Hepatocyte (in vitro differentiated cells): ENCODE measurements at places on chromosomes 13 and 19.

GRCh38 chr13:23433171-23434153 is at the start of gene SACS:
SACS (minus strand) TSS chr13:23433702; CDS start chr13:23411239, 22,463 bp downstream.
- DNase-seq = peak; percentile 45
- H3K36me3 ChIP-seq = no peaks in the 10 kb centered on the region
- no peaks in the 10 kb centered on the region for H3K27me3 ChIP-seq
- peak within 1 kb of the TSS; percentile 73 for H3K4me3 ChIP-seq
- H3K4me1 ChIP-seq = peaks cover 4% of the 10 kb centered on the region

GRCh38 chr13:76672420-76672819 is 213.8 kb downstream of the KCTD12 start:
- no peaks in the 10 kb centered on the region for H3K27me3 ChIP-seq
- H3K4me1 ChIP-seq = peaks cover 5% of the 10 kb centered on the region
- no peak overlapping the region for H3K27ac ChIP-seq

GRCh38 chr13:97435794-97436193 is 1.8 kb downstream of the RAP2A start:
- DNase-seq = no peak
- no peaks in the 10 kb centered on the region for H3K36me3 ChIP-seq
- H3K4me1 ChIP-seq = peaks cover 13% of the 10 kb centered on the region

GRCh38 chr19:39474139-39474620 is 6.5 kb upstream of the TIMM50 start:
- H3K36me3 ChIP-seq = no peaks in the 10 kb centered on the region
- no peaks in the 10 kb centered on the region for H3K27me3 ChIP-seq
- H3K27ac ChIP-seq = no peak overlapping the region
- no peak overlapping the region for H3K4me3 ChIP-seq
- DNase-seq = peak; percentile 74

DNA sequence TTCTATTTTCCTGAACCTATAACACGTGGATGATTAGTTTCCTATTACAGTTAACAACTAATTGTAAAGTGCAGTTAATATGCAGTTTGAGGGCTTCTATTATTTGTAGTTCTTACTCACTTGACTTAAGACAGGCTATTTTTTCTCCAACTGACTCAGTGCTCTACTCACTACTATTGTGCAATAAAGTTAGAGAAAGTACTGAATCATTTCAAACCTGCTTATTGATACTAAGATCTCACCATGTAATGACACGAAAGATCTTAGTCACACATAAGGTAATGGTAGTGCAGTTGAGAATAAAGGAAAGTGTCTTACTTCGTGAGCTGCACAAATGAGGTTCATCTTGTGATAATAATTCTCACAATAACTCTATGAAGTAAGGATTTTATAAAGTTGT is 22.8 kb upstream of the ITM2B start:
- H3K4me3 ChIP-seq = no peak overlapping the region
- H3K36me3 ChIP-seq = no peaks in the 10 kb centered on the region
- no peaks in the 10 kb centered on the region for H3K4me1 ChIP-seq

- H3K27me3 ChIP-seq = no peaks in the 10 kb centered on the region
- no peaks in the 10 kb centered on the region for H3K4me1 ChIP-seq
- no peak overlapping the region for H3K27ac ChIP-seq
- no peaks in the 10 kb centered on the region for H3K36me3 ChIP-seq
- H3K4me3 ChIP-seq = no peak overlapping the region
Observed at GRCh38 chr19:51771376-51772130, 10.6 kb downstream of the FPR2 start.
